ENCODE measurements at places on chromosomes 3 and 15.

DNA sequence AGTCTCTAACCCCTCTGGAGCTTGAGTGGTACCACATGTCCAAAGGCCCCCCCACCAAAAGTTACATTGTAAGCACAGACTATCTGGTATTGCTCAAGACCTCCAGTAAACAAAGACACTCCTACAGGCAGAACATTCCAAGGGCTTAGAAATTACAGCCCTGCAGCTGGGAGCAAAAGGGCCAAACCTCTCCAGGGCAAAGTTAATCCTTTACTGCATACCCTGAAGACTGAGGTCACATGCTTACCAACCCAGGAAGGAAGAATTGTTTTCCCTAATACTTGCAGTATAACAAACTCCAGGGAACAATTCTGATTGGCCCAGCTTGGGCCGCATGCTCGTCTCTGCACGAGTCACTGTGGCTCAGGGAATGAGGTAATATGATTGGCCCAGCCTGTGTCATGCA lies 266.1 kb upstream of the NR2F2 start:
- no peak for DNase-seq

DNA sequence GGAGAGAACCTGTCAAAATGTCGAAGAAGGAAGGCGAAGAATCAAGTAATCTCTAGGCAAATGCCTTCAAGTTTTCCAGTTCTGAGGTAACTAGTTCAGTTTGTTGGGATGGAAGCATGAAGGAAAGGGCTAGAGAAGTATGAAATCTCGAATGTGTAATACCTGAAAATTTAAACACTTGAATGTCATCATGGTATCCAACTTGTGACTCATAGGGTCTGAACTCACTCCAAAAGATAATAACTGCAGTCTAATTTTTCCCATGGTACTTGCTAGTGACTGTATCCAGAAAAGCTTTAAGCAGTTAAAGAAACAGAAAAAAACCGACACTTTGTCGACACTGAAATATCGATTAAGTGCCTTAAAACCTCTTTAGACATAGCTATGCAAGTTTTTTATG lies 102.9 kb upstream of the CHRM5 start:
- DNase-seq = no peak

DNA sequence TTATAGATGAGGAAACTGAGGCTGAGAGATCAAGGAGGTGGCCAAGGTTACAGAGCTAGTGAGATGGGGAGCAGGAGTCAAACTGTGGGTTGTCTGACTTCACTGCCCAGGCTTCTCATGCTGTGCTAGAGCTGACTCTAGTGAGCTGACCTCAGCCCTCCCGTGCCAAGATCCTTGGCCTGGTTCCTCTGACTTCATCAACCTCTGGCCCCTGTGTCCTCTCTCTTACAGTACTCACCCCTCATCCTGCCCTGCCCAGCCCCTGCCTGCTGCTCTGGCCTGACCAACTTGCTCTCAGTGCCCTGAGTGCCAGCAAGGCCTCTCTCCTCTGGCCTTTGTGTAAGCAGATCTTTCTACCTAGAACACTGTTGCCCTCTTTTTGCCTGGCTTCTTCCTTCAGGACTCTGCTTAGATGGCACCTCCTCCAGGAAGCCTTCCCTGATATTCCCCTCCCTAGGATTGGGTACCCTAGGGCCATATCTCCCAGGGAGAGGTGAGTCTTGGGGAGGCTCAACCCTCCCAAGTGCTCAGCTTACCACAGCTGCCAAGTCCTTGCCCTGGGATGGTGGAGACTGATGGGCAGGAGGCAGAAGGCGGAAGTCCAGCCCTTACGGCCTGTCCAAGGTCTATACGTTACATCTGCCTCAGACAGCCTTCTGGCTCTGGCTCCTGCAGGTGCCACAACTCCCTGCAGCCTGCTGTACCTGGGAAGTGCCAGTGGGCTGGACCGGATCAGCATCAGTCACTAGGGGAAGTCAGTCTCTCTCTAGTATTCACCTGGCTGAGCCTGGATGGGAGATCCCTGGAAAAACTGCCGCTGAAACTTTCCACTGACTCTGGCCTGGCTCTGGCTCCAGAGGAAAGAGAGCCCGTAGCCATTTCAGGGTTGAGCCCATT lies 36.3 kb upstream of the FAM107A start:
- DNase-seq = no peak

- DNase-seq = peak; percentile 42
These were observed 34.2 kb upstream of the MTMR14 start for GRCh38 chr3:9615003-9615628.

GRCh38 chr3:78025916-78026315 lies 986.0 kb downstream of the ROBO2 start:
- DNase-seq = no peak

GRCh38 chr15:50068016-50068415 lies 51.0 kb downstream of the ATP8B4 start:
- DNase-seq = no peak

DNA sequence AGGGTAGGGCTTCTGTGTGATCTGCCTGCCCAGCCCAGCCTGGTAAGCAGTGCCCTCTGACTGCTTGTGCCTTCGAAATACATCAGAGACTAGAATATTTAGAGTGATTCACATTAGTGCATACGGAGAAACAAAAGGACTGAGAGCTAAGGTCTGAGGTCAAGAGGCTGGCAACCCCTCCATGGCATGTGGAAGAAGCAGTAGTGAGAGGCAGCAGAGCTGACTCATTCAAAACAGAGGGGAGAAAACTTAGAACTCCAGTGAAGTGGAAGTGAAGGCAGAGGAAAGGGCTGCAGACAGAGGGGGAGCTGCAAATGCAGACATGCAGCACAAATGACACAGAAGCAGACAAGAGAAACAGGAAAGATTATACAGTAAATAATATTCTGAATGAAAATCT lies 61.6 kb downstream of the ULK4 start:
- no peak for DNase-seq

DNA sequence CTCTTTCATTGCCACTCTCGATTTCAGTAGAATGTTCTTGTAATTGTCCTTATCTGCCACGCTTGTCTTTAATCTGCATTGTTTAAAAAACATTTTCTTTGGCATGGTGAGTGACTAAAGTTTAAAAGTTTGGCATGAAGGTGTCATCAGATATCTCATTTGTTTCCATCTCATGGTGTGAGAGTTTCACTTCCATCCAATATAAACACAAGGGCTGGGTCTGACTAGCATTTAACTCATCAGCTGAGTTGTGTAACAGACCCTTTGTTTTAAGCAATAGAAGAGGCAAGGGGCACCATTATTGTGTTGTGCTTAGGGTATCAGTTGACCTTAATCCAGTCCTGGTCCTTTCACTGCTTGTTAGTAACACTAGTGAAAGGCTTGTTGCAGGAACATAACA lies 49.9 kb upstream of the IL12A start:
- DNase-seq = no peak

DNA sequence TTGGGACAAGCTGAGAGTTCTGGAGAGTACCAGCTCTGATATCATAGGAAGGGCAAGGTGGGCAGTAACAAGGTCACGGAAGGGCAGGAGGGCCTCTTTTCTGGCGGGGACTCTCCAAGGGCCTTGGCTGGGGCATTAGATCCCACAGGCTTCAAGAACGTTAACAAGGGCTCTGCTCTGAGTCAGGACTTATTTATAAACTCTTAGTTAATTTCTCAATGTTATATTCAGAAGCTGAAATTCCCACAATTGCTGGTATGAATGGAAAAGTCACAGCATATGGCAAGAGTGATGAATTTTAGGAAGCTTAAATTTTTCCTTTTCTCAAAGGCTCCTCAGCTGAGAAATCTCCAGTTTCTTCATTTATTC lies 320.2 kb upstream of the TBC1D5 start:
- DNase-seq = no peak

- no peak for DNase-seq
These were observed 22.6 kb upstream of the COMMD4 start for GRCh38 chr15:75313116-75313845.

- DNase-seq = no peak
These were observed 37.6 kb downstream of the FAM3D start for GRCh38 chr3:58628823-58629562.

GRCh38 chr3:60064210-60065178 lies 1014.7 kb upstream of the CFAP20DC start:
- DNase-seq = no peak

DNA sequence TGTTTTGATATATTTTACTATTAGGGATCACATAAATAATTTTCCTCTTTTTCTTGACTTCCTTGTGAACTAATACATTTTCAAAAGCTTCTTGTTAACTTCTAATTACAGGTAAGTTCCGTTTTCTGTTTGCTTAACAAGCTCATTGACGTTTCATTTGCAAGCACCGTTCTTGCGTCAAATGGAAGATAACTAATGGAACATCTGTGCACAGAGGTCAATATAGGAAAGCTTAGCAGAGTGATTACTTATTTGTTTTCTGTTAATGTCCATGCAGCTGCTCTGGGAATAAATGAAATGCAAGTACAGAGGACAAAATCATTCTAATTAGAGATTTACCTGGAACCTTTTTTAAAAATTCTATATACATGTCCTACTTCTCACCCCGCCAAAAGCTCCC lies 115.5 kb upstream of the C2CD4B start:
- DNase-seq = peak; percentile 49

- DNase-seq = peak; percentile 95
These were observed 96.1 kb upstream of the CHD2 start for GRCh38 chr15:92803852-92804609.

Data from NCI-H510A treated with DMSO at 0.1 percent for 48 hours (cell line).